Islet precursor cell (in vitro differentiated cells): ENCODE measurements at places on chromosomes 2 and 18.

- DNase-seq, result no peak
These were observed 72.3 kb downstream of the FAM228A start for GRCh38 chr2:24247164-24247563.

- no peak for DNase-seq
These were observed 48.7 kb downstream of the DPP4 start for GRCh38 chr2:162025121-162025911.

GRCh38 chr2:16271231-16271896, 331.0 kb downstream of the MYCN start:
- peak; percentile 12 for DNase-seq

DNA sequence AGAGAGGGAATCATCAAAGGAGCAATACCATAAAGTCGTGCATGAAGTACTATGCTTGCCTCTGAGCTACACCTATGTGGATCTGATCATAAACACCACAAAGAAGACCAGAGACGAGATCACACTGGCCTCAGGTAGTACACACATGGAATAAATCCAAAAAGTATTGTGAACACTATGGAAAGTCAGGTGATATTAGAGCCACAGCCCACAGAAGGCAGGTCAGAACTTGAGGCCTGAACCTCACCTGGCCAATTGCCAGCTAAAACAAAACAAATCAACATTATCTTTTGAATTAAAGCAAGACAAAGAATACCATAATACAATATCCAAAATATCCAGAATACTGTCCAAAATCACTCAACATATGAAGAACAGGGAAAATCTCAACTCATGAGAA, 371.1 kb downstream of the NCKAP5 start:
- no peak for DNase-seq

DNA sequence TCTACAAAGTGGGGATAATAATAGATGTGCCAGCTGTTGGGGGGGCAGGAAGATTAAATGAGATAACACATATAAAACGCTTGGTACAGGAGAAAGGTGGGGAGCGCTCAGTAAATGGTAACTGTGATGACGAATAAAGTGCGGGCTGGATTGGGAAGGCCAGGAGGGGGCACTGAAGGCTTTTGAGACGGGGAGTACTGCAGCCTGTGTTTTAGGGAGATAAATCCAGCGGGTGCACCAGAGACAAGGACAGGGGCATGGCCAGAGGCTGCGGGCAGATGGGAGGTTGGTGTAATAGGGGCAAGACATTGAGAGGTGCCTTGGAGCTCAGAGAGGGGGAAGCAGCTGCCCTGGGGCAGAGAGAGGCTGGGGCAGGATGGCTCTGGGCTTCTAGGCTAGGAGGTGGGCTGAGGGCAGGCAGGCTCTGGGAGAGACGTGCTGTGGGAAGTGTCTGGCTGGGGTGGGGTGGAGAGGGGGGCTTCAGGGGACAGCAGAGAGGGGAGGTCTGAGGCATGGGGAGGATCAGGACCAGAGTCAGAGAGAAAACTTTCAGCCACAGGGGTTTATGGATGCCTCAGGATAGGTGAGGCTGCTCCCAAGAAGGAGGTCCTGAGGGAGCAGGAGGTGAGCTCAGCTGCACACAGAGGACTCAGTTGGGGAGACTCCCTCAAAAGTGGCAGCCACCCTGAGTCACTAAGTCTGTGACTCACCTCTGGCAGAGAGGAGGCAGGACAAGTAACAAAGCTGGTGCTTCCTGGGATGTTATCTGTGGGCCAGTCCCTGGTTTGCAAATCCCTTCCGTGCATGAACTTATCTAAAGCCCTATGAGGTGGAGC, 18.8 kb downstream of the TEX44 start:
- DNase-seq, result peak; percentile 95

GRCh38 chr2:11975373-11975772, 228.9 kb downstream of the LPIN1 start:
- no peak for DNase-seq

DNA sequence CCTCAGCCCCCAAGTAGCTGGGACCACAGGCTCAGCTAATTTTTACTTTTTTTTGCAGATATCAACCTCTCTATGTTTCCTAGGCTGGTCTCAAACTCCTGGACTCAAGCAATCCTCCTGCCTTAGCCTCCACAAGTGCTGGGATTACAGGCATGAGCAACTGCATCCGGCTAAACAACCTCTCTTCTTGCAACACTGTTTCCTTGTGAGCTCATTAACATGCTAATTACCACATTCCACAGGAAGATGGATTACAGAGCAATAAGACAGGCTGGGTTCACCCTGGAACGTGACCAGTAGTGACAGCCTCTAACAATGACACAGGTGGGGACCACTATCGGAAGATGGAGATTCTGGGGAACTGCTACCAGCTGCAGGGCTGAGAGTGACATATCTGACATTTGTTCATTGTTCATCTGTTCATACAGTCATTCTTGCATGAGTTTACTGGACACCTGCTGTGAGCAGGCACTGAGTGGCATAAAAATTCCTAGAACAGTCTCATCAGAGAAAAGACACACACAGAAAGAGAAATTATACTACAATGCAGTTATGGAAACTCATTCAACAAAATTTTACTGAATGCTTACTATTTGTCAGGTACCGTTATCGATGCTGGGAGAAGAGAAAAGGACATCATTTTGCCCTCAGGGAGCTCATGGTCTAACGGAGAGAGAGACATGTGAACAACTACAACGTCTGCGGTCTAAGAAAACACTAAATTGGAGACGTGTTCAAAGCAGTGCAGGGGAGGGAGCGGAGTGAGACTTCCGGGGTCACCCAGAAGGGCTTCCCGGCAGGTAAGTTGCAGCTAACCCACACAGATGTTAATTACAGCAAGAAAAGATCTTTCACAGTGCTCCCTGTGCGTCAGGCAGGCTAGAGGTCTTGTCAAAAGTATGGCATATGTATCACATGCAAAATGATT, 37.6 kb downstream of the PROC start:
- DNase-seq, result peak; percentile 49
